ENCODE measurements at places on chromosomes 13 and 19.

DNA sequence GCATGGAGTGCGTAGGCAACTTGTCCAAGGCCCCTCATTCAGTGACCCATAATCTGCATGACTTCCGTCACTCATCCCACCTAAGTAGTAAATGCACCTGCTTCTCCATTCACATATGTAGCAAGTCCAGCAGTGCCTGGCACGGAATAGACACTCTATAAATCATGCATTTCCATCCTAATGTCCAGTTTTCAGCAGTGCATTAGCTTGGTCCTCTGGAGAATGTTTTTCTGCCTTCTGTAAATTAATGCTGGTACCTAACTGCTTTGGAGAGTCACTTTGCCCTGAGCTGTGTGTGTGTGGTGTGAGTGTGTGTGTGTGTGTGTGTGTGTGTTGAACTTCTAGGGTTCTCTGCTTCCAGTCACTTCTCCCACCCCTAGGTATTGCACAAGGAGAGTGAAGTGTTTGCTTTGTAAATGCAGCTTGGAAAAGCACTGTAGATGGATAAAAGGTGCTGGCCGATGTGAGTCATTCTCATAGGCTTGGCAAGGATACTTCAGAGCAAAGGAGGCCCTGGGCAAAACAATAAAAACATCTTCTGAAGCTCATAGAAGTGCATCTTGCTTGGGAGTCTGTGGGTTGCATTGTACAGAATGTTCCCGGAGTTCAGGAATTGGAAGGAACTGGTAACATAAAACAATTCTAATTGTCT lies 181.8 kb downstream of the KATNAL1 start:
- DNase-seq: peak; percentile 12

DNA sequence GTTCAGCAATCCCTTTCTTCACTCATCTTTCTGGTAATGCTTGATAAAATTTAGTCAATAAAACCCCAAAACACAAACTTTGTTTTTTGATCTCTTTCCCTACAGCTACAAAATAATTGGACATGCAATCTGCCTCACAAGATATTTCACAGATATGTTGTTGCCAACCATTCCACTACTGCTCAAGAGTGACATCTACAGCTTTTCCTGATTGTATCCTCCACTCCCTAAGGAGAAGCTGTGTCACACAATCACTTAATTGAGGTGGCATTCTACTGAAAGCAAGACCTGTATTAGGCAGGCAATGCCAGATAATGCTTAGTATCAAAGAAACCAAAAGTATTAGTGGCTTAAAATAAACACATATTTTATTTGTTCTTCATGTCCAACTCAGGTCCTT lies 1646.2 kb upstream of the SPRY2 start:
- DNase-seq: no peak

DNA sequence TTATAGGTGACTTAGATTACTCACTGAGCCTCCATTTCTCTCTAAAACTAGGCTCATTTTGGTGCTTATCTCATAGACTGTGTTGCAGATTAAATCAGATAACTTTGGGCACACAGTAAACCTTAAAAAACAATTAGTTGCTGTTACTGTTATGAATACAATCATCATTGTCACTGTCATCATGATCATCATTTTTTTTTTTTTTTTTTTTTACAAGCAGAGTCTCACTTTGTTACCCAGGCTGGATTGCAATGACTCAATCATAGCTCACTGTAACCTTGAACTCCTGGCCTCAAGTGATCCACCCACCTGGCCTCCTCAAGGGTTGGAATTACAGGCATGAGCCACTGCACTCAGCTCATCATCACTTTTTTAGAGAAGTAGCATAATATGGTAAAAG lies 60.0 kb downstream of the VWA8 start:
- DNase-seq: no peak

- no peak for DNase-seq
Observed at GRCh38 chr13:86569974-86570373, 770.8 kb upstream of the SLITRK6 start.

- no peak for DNase-seq
Observed at GRCh38 chr13:113506871-113507388, 16.4 kb upstream of the DCUN1D2 start.

DNA sequence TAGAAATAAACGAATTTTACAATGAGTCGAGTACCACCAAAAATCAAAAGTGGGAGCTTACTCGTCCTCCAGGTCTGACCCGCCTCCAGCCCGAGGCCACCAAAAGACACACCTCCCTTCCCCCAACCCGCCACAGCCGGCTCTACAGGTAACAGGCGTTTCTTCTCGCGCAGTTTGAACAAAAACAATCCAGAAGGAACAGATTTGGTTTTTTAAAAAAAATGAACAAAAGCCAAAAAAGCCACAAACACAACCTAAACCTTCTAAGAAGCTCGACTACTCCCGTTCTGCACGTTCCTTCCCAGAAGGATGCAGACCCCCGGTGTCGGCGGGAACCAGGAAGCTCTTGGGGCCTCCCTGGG lies 671 bp downstream of the ZDHHC20 start:
- peak; percentile 44 for DNase-seq

DNA sequence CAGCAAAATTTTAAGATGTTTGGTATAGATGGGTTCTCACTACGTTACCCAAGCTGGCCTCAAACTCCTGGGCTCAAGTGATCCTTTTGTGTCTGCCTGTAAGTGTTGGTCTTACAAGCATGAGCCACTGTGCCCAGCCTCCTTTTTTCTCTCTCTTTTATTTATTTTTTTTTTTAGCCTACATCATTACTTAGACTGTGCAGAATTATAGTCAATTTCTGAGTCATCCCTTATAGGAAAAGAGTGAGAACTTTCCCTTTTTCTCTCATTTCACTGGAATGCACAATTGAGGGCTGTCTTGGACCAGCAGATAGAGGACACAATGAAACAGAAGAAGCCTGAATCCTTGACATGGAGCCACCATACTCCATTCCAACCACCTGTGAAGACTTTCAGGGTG lies 13.3 kb downstream of the TSKS start:
- DNase-seq: no peak

DNA sequence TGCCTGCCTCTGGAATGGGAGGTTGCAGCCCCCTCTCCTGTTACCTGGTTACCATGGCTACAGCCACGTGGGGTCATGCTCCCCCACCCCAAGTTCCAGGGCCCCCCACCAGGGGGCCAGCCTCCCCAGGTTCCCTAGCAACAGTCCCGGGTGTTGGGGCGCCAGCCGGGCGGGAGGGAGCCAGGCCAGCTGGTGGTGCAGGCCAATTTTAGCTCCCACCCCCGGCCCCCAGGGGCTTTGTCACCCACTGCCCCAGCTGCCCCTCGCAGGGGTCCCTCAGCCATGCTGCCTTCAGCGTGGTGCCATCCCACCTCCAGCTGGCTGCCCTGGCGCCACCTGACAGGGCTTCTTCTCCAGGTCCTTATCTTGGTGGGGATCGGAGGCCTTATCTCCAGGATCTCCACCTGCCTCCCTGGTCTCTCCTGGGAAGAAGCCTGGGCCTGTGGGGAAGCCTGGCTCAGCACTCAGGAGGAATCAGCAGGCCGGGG lies 3.0 kb downstream of the MARK4 start:
- DNase-seq: no peak

GRCh38 chr13:40379196-40379595 lies 287.2 kb downstream of the FOXO1 start:
- no peak for DNase-seq

GRCh38 chr13:80530191-80530590 lies 189.3 kb upstream of the SPRY2 start:
- no peak for DNase-seq

DNA sequence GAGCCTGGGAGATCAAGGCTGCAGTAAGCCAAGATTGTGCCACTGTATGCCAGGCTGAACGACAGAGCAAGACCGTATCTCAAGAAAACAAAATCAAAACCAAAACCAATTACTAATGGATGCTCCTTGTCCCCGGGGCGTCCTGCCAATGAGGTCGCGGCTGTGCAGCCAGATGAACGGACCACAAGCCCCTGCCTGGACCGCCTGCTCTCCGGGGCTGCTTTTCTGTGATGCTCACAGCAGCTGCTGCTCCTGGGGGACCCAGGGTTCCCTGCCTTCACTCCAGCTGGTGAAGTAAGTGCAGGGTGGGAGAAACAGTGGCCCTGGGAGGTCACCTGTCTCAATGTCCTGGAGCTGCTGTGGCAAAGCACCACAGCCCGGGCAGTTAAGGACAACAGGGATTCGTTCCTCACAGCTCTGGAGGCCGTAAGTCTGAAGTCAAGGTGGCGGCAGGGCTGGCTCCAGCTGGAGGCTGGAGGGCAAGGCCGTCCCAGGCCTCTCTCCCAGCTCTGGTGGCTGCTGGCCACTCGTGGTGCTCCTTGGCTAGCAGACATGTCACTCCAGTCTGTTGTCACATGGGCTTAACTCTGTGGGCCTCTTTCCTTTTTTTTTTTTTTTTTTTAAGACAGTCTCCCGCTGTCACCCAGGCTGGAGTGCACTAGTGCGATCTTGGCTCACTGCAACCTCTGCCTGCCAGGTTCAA lies 10.1 kb downstream of the COPE start:
- no peak for DNase-seq

- DNase-seq: no peak
Observed at GRCh38 chr13:75307370-75307949, 174.5 kb downstream of the TBC1D4 start.

GRCh38 chr13:104143760-104144416 lies 1077.7 kb upstream of the SLC10A2 start:
- no peak for DNase-seq

DNA sequence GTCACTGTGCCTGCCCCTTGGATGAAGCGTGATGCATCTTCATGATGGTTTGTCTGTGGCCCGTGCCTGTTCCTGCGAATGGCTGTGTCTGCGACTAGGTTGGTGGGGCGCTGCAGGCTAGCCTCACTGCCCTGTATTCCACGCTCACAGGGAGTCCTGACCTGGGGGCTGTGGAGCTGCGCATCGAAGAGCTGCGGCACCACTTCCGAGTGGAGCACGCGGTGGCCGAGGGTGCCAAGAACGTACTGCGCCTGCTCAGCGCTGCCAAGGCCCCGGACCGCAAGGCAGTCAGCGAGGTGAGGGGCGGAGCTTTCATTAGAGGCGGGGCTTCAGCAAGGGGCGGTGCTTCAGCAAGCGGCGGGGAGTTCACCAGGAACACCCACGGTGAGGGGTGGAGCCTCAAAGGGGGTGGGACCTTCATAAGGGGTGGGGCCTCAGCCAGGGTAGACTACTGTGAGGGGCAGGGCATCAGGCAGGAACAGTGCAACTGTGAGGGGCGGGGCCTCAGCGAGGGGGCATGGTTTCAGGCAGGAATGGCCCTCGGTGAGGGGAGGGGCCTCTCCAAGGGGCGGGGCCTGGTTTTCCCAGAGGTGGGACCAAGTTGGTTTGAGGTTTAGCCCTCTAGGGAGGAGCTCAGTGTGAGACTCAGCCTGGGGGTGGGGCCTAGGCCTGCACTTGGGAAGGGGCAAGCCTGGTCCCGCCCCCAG lies 17.2 kb downstream of the PKN1 start:
- no peak for DNase-seq

DNA sequence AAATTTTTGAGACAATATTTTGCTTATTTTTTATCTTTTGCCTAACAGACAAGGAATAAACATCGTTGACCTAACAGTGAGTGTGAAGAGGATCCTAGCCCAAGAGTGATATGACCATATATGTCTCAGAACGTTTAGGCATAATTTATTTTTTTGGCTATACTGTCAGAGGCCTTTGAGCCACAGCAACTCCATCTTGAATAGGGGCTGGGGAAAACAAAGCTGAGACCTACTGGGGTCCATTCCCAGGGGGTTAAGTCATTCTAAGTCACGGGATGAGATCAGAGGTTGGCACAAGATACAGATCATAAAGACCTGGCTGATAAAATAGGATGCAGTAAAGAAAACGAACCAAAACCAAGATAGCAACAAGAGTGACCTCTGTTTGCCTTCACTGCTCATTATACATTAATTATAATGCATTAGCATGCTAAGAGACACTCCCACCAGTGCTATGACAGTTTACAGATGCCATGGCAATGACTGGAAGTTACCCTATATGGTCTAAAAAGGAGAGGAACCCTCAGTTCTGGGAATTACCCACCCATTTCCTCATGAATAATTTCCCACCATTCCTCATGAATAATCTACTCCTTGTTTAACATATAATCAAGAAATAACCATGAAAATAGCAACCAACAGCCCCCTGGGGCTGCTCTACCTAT lies 510.9 kb upstream of the PCDH9 start:
- no peak for DNase-seq

- DNase-seq: no peak
Observed at GRCh38 chr19:46366620-46367292, 19.9 kb downstream of the PPP5C start.

GRCh38 chr13:79933389-79933788 lies 407.5 kb downstream of the SPRY2 start:
- DNase-seq: no peak

- DNase-seq: no peak
Observed at GRCh38 chr13:75607447-75607846, 28.7 kb upstream of the LMO7 start.

DNA sequence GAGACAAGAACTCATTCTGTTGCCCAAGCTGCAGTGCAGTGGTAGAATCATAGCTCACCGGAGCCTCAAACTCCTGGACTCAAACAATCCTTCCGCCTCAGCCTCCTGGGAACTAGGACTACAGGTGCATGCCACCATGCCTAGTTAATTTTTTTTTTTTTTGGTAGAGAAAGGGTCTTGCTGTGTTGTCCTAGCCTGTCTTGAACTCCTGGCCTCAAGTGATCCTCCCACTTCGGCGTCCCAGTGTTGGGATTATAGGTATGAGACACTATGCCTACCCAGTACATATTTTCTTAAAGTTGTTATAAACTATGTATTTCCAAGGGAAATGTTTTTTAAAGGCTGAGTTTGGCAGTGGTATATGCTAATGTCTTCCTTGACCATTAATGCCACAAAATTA lies 412.6 kb downstream of the KLF12 start:
- no peak for DNase-seq

DNA sequence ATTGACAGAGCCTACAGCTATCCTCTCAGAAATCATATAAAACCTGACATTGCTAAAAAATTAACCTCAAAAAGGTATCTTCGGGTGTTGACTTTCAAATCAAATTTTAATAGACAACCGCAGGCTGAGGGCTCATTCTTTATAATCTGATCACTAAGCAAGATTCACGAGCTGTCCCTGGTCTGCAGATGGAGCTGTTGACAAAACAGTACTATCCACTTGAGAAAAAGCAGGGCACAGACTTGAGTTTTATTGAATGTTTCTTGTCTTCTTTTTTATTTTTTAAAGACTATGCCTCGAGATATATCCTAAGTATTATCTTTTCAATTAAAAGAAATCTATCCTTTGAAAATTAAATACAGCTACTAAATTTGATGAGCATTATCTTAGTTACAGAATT lies 540.5 kb downstream of the PCDH9 start:
- peak; percentile 25 for DNase-seq

DNA sequence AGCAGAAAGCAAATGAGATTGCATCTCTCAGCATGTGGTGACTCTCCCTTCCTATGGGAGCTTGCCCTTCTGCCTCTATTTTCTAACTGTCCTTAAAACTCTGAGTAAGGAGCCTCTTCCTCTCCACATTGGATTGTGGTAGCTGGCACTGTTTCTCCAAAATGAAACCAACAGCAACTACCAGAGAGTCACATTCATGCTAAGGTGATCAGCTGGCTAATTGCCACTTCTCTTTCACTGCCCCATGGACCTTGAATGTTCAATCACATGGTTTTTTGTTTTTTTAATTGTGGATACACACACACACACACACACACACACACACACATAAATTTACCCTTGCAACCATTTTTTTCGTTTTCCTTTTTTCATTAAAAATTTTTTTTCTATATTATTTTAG lies 154.7 kb upstream of the TSC22D1 start:
- DNase-seq: no peak

GRCh38 chr19:37348060-37348459 lies 22.8 kb upstream of the ZNF527 start:
- DNase-seq: no peak

All from NCI-H1105 treated with DMSO at 0.1 percent for 48 hours (cell line).